Activated CD4-positive, alpha-beta T cell treated with anti-CD3 and anti-CD28 coated beads for 4 hours (primary cell): ENCODE measurements at places on chromosomes 5 and 9.

GRCh38 chr5:110884005-110884404, 145.2 kb downstream of the SLC25A46 start:
- no peak for DNase-seq

DNA sequence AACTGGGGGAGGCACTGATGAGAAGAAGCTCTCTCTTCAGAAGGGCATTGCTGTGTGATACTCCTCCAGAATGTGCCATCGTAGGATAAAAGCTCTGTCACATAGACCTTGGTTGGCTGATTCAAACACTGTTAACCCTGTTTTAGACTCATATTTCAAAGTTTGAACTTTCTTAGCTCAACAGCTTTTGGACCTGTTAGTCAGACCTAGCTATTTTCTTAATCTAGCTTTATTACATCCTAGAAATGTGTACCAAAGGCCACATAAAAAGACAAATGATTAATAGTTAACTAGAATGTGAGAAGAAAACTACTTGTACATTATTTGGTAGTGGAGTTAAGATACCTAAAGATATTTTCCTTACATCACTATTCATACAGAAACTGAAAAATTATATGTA, 4.3 kb downstream of the RHOBTB3 start:
- no peak for DNase-seq

GRCh38 chr9:114989600-114990410, 59.4 kb upstream of the TNFSF8 start:
- peak; percentile 58 for DNase-seq

DNA sequence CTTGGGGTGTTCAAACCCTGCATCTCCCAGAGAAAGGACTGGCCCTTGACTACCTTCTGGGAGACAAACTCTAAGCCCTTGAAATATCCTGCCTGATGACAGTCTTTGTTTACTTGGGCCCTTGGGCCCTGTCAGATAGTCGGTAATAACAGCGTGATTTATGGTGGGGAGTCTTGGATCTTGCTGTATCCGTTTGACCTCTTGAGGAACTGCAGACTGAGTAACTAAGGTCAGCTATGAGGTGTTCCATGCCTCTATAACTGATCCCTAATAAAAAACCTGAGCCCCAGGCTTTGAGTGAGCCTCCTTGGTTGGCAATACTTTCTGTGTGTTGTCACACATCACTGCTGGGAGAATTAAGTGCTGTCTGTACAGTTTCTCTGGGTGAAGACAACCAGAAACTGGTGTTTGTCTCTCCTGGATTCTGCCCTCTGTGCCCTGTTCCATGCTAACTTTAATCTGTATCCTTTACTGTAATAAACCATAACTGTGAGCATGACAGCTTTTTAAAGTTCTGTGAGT, 56.2 kb upstream of the ANKRD33B start:
- no peak for DNase-seq

- no peak for DNase-seq
Measured at GRCh38 chr5:123422433-123423277, 548 bp downstream of the CEP120 start.

DNA sequence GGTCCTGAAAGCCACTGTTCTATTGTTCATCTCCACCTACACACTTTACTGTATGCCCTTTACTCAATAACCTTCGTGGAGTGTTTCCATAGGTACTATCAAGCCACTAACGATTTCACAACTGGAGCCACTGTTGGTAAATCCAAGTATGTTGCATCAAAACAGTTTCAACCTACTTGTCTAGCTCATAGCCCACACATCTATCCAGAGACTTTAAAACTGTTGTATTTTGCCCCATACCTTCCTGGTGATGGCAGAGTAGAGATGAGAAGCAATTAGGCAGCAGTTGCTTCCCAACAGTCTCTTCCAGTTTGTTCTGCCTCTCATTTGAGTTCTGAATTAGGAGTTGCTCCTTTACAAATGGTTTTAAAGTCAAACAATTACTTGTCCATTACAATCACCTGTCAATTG, 607 bp downstream of the FAXDC2 start:
- no peak for DNase-seq
